Renal cortex interstitium (tissue), 15 donors: ENCODE measurements at places on chromosomes 2 and 18. TPM values are rescaled to one million over a fixed set of nuclear protein-coding genes. Genes with fewer than 3 reads are reported as not detected.
A peak's percentile ranks its signal among the peaks of the same experiment; 100 is the strongest.

- no peak for DNase-seq
Observed at GRCh38 chr18:49935215-49935614, 121.9 kb upstream of the ACAA2 start.

The CRYGC gene
- not detected for polyA plus RNA-seq

DNA sequence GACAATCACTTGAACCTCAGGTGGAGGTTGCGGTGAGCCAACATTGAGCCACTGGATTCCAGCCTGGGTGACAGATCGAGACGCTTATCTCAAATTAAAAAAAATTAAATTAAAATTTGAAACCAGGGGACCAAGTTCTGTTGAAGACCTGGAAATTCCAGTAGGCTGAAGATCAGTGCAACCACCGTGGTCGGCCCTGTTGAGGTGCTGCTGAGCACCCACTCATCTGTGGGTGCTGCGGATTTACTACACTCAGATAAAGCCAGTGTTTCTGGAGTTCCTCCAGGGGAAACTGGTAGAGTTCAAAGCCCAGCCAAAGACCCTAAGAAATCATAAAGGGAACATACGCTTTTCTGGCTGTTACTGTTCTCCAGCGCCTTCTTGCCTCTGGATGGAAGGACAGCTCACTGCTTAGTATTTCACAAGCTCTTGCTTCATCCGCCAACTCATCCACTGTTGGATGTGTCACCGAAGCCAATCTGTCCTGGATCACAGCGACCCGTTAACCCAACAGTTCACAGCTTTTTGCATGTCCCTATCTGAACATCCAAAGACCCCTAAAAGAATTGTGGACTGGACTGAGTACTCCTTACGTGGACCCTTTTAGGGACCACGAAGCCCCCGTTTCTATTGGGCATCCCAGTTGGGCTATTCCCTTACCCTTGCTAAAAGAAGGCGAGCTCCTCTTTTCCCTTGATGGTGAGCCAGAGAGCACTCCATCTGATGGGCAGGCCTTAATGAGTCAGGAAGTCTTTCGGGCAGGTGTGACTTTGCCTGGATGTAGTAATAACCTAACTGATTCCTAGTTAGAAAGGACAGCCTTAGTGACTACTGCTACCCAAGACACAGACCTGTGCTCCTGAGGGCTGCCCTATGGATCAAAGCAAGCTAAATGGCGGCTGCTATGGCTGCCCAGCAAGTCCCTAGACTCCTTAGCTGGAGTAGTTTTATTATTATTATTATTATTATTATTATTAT, 6.0 kb upstream of the ALPP start:
- no peak for DNase-seq

The CD207 gene
- polyA plus RNA-seq, result 0.09 TPM

The AQP12B gene
- 0.51 TPM for polyA plus RNA-seq

GRCh38 chr2:205683502-205684367, 1.4 kb downstream of the NRP2 start:
- DNase-seq, result no peak

GRCh38 chr2:100352521-100352920, 30.2 kb upstream of the LONRF2 start:
- DNase-seq, result peak; percentile 28

The CHST10 gene
- polyA plus RNA-seq, result 22.4 TPM

- no peak for DNase-seq
Observed at GRCh38 chr2:215451012-215451756, 15.3 kb upstream of the FN1 start.

The AGPS gene
- 50.5 TPM for polyA plus RNA-seq

The MALL gene
- 13.5 TPM for polyA plus RNA-seq

- no peak for DNase-seq
Observed at GRCh38 chr2:64850642-64851041, 138.6 kb upstream of the SLC1A4 start.

- no peak for DNase-seq
Observed at GRCh38 chr18:6257950-6258349, 156.8 kb downstream of the L3MBTL4 start.
